Cardiac muscle cell (in vitro differentiated cells and primary cell): ENCODE measurements at places on chromosomes 7 and 10. TPM values are rescaled to one million over a fixed set of nuclear protein-coding genes. Genes with fewer than 3 reads are reported as not detected.

Gene NXPH1
- 0.95 and 2.2 TPM in 2 replicates for total RNA-seq

Gene PMPCB
- total RNA-seq, result 67.4 and 76.4 TPM in 2 replicates

Gene PNLIPRP2
- total RNA-seq, result not detected in 2 replicates

Gene INSYN2A
- not detected in 2 replicates for total RNA-seq

Gene SLC29A4
- total RNA-seq, result 19.5 and 28.3 TPM in 2 replicates

Gene HKDC1
- not detected in 2 replicates for total RNA-seq

Gene ERVW-1
- not detected in 2 replicates for total RNA-seq

Gene NKX6-2
- total RNA-seq, result 0.09 and 0.56 TPM in 2 replicates

Gene MYH16
- not detected in 2 replicates for total RNA-seq

Gene VKORC1L1
- 7.3 and 8.6 TPM in 2 replicates for total RNA-seq

Gene CRYGN
- total RNA-seq, result 1.0 and 1.3 TPM in 2 replicates

Gene STAM
- total RNA-seq, result 22.7 and 24.1 TPM in 2 replicates

Gene PRKG1
- 4.5 and 13.3 TPM in 2 replicates for total RNA-seq

Gene NUTM2E
- 0.07 TPM in 1 of 2 replicates, not detected in the other for total RNA-seq

Gene AKR1C8
- not detected in 2 replicates for total RNA-seq

Gene KNDC1
- 14.4 and 33.9 TPM in 2 replicates for total RNA-seq

Gene MYOZ1
- 13.6 and 16.2 TPM in 2 replicates for total RNA-seq

Gene TRIL
- 5.2 and 5.8 TPM in 2 replicates for total RNA-seq

Gene FAM25A
- total RNA-seq, result not detected in 2 replicates

Gene SPDYE17
- not detected in 2 replicates for total RNA-seq
